ENCODE measurements at places on chromosomes 3 and 15.

- peak; percentile 13 for DNase-seq
Measured at GRCh38 chr15:98865397-98866339, 141.9 kb downstream of the PGPEP1L start.

DNA sequence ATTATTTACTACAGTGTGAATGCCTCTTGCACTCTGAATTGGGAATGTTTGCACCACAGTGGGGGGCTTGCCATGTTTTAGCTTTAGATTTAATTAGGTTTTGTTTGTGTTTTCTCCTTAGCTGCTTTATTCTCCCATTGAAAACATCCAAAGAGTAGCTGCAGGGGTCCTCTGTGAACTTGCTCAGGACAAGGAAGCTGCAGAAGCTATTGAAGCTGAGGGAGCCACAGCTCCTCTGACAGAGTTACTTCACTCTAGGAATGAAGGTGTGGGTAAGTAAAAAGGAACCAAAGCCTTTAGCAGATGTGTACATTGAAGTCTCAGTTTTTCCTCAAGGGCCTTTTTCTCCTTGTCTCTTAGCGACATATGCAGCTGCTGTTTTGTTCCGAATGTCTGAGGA lies 36.9 kb downstream of the CTNNB1 start:
- no peak for DNase-seq

- no peak for DNase-seq
Measured at GRCh38 chr15:40398413-40398873, 7.2 kb upstream of the IVD start.

GRCh38 chr3:8994226-8994625 lies 31.0 kb upstream of the RAD18 start:
- no peak for DNase-seq

GRCh38 chr3:183266454-183266853 lies 13.4 kb downstream of the B3GNT5 start:
- DNase-seq, result no peak

DNA sequence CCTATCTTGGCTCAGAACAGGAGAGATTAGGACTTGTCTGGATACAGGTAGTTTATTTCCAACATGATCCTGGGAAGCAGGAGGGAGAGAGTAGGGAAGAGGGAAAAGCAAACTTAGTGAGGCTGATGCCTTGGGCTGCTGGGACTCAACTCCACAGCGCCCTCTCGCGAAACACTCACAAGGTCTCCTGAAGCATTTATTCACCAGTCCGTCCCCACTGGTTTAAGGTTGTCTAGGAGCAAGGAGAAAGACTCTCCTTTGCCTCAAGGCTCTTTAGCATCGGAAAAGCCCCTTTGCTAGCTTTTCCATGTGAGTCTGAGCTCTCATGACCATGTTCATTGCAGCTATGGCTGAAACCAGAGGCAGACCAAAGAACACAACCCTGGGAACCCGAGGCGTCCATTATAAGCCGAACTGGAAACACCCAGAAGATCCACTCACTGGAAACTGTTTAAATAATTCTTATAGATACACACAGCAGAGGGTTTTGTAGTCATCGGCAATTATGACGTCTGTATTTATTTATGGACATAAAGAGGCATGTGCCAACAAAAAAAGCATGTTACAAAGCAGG lies 244.5 kb downstream of the CD47 start:
- no peak for DNase-seq

GRCh38 chr3:147113293-147114044 lies 292.9 kb downstream of the ZIC4 start:
- no peak for DNase-seq

DNA sequence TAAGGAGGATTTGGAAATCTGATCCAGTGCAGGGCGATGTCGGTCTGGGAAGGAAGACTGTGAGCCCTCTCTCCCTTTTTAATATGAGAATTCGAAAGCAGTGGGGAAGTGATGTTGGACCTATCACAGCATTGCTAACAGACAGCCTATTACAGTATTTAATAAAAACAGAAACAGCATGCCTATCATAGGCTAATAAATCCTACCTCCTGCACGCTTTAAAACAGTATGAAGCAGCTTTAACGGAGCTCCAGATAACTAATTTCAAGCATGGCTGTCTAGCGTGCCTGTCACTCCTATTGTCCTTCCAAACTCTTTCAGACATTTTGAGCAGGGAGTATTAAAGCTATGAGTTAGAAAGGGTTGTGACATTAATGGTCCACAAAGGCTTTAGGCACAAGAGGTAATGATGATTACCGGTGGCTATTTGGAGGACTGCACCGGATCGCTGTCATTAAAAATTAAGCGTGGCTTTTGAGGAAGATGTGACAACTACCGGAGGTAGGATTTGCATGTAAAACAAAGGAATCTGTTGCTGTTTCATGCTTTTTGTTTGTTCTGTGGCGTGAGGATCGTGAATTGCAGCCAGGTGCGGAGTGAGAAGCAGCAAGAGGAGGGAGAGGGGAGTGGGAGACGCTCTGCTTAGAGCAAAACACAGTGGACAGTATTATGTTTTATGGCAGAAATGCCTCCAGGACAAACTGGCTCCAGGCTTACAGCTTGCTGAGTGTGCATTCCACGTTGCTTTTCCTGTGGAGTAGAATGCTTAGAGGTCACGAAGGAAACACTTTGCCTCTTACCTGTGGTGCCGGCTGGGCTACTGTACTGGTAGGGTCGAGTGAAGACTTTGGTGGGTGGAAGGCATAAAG lies at the start of gene KCNMB2:
Gene KCNMB2 (plus strand): TSS at position 226 of the 869 bp plus-strand sequence.
- DNase-seq, result no peak

GRCh38 chr15:28955160-28955992 lies 69.6 kb downstream of the APBA2 start:
- no peak for DNase-seq

DNA sequence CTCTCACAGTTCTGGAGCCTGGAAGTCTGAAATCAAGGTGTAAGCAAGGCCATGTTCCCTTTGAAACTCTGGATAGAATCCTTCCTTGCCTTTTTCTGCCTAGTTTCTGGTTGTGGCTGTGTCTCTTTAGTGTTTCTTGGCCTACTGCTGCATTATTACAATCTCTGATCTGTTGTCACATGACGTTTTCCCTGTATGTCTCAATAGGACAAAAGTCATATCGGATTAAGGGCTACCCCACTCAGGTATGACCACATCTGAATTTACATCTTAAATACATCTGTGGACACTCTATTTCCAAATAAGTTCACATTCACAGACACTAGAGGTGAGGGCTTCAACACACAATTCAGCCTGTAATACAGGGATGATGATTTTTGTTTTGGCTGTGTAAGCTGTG lies 13.3 kb downstream of the NECTIN3 start:
- no peak for DNase-seq

- no peak for DNase-seq
Measured at GRCh38 chr15:25937796-25938195, 74.7 kb upstream of the ATP10A start.

DNA sequence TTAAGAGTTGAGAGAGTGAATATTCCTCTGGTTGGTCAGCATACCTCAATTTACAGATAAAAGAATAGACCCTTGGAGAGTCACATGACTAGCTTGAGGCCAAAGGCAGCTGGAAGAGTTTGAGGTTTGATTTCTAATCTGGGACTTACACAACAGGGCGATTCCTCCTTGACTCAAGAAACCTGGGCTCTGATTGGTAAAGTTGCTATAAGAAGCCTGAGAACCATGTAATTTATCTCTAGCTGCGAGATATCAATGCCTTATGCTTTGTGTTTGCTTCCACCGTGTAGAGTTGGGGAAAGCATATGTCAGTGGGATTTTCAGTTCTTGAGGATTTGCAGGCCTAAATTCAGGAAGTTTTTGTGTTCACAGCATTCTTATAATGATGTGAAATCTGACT lies 206.0 kb downstream of the KLHL25 start:
- DNase-seq, result no peak

- no peak for DNase-seq
Measured at GRCh38 chr3:78873641-78874040, 894.2 kb downstream of the ROBO1 start.

GRCh38 chr3:128307029-128307633 lies 153.8 kb downstream of the EEFSEC start:
- no peak for DNase-seq

DNA sequence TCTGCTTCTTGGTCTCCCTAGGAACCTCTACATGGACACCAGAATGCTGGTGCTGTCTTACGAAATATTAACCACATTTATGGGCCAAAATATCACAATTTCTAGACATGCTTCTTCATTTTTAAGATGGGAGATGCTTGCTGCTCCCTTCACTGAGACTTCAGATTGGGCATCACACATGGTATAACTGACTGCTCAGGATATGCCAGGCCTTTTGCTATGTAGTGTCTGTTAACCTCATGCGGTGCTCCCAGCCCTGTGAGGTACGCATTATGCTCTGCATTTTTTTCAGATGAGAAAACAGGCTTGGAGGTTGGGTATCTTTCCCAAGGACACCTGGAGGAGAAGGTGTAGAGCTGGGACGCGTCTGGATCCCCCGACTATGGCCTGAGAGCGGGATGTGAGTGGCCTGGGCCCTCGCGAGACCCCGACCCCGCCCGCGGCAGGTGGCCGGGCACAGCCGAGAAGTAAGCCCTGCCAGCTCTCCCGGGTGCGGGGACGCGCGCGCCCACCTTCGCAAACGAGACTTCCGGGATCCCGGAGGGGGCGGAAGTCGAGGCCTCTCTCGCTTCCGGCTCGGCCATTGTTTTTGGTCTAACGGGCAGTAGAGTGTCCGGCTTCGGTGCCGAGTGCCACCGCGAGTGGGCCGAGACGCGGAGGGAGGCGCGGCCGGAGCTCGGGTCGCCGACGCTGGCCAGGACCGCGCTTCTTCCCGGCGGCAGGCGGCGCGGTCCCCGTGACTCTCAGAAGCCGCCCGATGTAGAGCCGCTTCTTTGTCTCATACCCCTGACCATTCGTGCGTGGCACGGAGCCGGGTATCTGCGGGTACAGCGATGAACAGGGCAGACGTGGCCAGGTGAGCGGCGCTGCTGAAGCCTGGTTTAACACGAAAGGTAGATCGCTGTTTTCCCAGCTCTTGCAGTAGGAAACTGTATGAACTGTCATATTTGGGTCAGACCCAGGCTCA lies at the start of gene ZKSCAN7:
Gene ZKSCAN7 (plus strand): TSS at position 568 of the 967 bp plus-strand sequence. CDS start 1,855 bp downstream, outside the sequence.
- DNase-seq, result peak; percentile 27

- peak; percentile 73 for DNase-seq
Measured at GRCh38 chr3:128805772-128806171, 73.6 kb upstream of the ACAD9 start.

DNA sequence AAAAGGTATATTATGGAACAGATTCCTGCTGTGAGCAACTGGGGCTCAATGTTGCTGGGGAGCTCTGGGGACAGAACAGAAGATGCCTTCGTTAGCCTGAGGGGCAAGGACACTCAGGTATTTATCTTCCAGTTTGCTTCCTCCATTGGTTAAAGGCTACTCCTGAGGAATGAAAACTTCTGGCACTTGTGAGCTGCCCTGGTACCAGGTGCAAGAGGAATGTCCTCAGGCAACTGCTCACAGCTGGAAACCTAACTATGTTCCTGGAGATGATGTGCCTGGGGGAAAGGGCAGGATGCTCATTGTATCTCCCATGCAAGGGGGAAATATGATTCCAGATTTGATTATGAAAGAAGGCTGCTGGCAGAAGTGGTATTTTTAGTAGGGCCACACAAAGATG lies 54.0 kb upstream of the BBX start:
- DNase-seq, result no peak

DNA sequence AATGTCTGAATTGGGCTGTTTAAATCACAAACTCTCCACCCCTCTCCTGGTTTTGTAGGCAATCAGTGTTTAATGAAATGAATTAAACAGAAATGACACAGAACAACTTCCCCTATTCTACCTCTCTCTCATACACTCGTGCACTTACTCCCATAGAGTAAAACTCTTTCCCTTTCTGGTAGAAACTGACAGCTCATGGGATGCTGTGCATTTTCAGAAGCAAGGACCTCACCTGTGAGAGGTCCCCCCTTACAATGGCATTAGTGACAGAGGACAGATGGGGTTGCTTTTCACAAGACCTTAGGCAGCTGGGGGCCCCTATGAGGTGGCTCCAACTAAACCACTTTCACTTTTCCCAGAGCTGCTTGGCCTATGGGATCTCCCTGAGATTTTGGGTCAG lies 31.9 kb downstream of the PARP16 start:
- DNase-seq, result no peak

- DNase-seq, result no peak
Measured at GRCh38 chr15:36803773-36804172, 224.3 kb downstream of the CDIN1 start.

- DNase-seq, result no peak
Measured at GRCh38 chr15:22959321-22960101, 20.7 kb downstream of the CYFIP1 start.

GRCh38 chr3:196124608-196125007 lies 42.7 kb upstream of the TFRC start:
- no peak for DNase-seq

DNA sequence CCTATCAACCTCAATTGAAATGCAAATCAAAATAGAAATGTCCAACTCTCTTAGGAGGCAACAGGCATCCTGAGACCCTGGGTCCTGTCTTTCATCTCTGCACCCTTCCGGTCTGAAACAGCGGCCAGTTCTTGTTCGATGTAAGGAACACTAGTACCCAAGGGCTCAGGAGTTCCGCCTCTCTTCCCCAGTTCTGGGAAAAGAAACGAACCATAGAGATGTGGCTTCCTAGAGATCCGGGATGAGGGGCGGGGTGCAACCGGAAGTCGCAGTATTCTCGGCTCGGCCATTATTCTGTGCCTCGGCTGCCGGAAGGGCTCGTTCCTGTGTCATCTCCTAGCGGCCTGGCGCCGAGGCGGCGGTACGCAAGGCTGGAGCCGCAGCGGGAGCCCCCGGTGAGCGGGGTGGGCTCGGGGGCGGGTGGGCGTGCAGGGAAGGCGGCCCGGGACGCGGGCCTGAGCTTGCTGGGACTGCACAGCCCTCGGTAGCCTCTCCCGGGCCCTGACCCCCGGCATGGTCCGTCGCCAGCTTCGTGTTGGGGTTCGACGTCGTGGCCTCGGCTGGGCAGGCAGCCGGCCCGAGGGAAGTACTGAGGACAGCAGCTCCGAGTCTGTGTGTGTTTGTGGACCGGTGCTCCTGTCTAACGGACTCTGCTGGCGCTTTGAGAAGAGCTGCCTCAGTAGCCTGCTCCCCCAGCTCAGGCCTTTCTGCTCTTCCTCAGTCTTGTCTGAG lies at the start of gene ZNF197:
Gene ZNF197 (plus strand): TSS at position 288 of the 732 bp plus-strand sequence. CDS start 4,119 bp downstream, outside the sequence.
- peak; percentile 64 for DNase-seq

DNA sequence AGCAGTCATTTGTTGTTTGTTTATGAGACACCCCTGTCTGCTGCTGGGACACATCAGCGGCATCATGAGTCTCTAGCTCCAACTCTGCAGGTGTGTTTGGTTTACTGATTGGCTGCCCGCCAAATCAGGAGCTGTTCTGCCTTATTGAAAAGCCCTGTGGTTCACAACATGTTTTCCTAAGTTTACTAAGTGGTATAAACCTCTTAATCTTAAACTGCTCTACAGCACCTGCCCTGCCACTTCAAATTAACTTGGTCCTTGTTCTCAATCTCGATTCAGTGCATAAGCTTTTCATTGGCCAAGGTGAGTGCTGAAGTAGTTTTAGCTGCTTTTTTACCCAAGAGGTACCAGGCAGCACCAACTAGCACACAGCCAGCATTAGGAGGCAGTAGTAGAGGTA lies 77.8 kb upstream of the WDR72 start:
- DNase-seq, result no peak

- no peak for DNase-seq
Measured at GRCh38 chr3:137647179-137647578, 116.9 kb upstream of the SOX14 start.

- DNase-seq, result no peak
Measured at GRCh38 chr15:50050986-50051743, 67.9 kb downstream of the ATP8B4 start.

GRCh38 chr3:158696618-158697017 lies 24.2 kb upstream of the LXN start:
- no peak for DNase-seq
